Right cardiac atrium (tissue), 5 donors: ENCODE measurements at places on chromosomes 7 and 10. TPM values are rescaled to one million over a fixed set of nuclear protein-coding genes. Genes with fewer than 3 reads are reported as not detected.

DNA sequence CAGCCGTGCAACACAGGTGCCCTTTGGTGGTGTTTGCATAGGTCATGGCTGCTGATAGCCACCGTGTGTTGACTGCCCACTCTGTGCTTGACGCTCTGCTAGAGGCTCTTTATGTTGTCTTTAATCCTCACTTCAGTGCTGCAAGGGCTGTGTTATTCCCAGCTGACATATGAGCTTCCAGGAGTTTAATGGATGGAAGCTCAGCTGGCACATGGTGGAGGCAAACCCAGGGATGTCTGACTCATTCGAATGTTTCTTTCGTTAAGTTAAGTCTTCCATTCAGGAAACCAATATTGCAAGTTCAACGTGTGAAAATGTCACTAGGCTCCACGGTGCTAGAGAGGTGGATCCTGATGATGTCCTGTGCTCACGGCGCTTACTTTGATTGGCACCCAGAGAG is 378.4 kb downstream of the DPP6 start:
- no peak for DNase-seq

GRCh38 chr10:44368637-44369036 is 16.3 kb downstream of the CXCL12 start:
- DNase-seq = no peak

Gene CHAT
- polyA plus RNA-seq = not detected

Gene CYP3A5
- 0.09 TPM for polyA plus RNA-seq

- no peak for DNase-seq
These were observed 676.8 kb downstream of the DNAJB9 start for GRCh38 chr7:109246330-109247077.

DNA sequence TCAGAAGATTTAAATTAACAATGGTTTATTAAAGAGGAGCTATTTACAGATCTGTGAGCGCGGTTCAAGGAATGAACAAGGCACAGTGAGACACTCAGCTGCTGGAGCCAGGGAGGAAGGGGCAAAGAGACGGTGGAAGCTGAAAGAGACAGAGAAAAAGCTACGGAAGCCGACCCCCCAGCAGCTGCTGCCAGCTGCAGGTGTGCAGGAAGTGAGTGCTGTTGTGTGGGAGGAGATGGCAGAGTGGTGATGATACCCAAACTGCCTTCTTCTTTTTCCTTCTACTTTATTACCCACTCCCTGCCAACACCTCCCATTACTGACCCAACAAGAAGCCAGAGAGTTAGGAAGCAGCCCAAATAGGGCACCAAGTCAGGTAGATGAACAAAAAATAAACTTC is 41.9 kb upstream of the MBL2 start:
- no peak for DNase-seq

GRCh38 chr10:35926846-35927245 is 284.8 kb upstream of the FZD8 start:
- no peak for DNase-seq

Gene TASOR2
- 9.7 TPM for polyA plus RNA-seq

Gene TSPAN15
- polyA plus RNA-seq = 11.5 TPM

Gene SORBS1
- 225 TPM for polyA plus RNA-seq

DNA sequence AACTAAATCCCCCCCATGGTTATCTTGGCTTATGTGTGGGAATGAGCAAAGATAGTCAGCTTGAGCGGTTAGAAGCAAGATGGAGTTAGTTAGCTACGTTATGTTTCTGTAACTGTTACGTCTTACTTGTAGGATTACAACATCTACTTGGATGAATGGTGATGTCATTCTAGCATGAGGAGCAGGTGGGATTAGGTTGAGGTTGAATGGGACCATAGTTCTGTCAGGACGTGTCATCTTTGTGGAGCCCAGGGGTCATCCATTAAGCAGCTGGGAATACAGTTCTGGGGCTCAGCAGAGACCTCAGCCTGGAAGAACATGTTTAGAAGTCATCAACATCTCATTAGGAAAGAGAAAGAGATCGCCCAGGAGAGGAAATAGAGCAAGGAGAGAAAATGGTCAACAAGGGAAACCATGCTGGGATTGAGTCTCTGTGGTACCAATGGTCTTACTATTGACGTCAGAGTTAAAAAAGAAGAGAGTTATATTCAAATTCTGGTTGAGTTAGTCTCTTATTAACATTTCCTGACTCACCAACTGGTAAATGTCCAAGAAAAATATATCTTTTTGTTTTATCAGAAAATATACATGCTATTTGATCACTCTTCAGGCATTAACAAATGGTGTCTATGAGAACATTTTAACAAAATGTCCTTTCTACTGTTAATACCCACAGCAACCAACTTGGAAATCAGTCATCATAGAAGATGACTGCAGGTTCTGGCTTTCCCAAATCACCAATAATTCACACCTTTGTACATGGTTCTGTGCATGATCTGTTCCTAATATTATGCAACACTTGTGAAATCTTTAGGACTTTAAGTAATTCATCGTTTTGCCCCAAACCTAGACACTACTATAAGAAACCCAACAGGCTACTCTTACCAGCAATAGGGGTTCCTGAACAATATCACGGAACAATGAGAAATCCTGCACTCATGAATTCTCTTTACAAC is 96.9 kb downstream of the KIAA1217 start:
- DNase-seq = no peak

GRCh38 chr10:1661416-1661815 is 75.9 kb downstream of the ADARB2 start:
- no peak for DNase-seq

- no peak for DNase-seq
These were observed 1.2 kb downstream of the PTEN start for GRCh38 chr10:87864496-87865059.
